ENCODE measurements at places on chromosomes 1 and 21.
A peak's percentile ranks its signal among the peaks of the same experiment; 100 is the strongest.

DNA sequence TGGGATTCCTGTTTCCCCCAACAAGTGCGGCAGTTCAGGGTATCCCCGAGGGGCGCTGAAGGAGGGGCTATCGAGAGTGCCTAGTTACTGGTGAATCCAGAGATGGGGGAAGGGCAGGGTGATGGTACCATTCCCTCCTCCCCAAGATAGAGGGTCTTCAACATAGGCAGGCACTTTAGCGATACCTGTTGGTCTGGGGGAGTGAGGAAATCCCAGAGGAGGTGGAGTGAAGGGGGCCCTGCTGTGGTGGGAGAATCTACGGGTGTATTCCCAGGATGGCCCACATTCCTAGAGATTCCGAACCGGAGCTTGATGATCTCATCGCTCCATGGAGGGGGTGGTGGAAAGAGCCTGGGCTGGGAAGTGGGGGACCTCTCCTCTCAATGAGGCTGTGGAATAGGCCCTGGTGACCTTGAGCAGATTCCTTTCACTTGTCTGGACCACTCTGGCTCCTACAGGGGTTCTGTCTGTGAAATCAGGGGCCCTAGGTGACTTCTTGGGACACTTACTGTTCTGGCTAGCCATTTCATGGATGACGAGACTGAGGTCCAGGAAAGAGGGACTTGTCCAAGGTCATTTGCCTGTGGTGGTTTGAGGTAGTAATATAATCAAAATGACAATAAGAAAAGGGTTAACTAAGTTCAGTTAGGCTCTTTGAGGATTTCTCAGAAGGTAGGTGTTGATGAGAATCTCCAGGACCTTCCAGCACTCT lies 52.7 kb upstream of the SYNC start:
- DNase-seq: no peak

DNA sequence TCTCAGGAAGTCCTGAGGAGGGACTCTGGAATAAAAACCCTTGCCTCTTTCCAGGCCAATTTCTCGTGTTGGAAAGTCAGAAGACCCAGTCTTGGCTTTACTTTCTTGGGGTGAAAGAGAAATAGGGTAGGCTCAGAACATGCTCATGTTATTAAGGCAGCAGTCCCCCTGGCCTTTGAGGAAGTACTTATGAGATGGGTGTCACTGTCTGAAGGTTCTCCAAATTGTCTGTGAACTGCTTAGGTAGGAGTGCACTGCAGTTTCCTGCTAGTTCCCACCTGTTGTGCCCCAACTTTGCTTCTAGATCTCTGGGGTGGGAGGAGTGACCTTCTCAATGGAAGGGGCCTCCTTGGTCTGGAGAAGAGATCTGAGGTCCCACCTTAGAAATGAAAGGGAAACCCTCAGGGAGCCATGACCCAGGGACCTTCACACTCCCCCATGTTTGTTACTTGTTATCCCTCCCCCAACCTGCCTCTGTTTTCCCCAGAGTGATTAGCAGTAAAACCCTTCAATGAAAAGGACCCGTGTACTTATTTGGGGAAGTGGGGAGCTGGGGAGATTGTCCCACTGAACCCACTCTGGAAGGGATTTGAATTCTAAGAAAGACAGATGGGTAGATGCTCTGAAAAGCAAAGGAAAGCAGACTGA lies 5.7 kb downstream of the ZNF691 start:
- DNase-seq: no peak

DNA sequence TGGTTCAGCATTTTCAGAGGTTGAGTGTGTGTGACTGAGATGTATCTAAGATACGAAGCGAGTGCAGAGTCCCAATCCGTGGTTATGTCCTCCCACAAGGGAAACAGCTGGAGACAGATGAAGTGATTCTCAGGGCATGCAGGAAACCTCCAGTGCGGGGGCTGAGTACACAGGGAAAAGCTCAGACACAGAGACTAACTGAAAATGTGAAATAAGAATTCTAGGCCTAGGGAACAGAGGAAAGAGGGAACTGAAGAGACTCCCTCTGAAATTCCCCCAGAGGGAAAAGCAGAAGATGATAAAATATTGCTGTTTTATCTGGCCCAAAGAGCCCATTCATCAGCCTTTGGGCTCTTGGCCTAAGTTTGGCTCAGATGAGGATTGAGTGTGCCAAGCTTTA lies 116.8 kb downstream of the LRRC53 start:
- DNase-seq: no peak

DNA sequence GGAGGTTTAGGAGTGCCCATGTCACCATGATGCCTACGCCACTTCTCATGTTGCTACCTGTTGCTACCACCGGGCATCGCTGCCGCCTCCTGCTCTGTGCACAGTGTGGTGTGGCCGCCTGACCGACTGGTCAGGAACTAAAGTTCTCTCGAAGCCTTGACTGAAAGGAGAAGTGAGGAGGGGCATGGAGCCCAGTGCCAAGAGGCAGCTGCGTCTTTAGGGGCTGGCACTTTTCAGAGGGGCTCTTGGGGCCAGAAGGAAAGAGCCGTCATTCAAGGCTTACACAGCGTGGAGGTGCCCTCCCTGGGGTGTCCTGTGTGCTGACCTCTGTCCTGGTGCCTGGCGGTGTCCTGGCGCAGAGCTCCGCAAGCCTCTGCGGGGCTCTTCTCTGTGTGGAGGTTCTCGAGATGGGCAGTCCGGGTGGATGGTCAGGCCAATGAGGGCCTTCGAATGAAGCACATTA lies 57.2 kb downstream of the ADARB1 start:
- DNase-seq: no peak

GRCh38 chr1:87575528-87575927 lies 246.8 kb downstream of the LMO4 start:
- no peak for DNase-seq

DNA sequence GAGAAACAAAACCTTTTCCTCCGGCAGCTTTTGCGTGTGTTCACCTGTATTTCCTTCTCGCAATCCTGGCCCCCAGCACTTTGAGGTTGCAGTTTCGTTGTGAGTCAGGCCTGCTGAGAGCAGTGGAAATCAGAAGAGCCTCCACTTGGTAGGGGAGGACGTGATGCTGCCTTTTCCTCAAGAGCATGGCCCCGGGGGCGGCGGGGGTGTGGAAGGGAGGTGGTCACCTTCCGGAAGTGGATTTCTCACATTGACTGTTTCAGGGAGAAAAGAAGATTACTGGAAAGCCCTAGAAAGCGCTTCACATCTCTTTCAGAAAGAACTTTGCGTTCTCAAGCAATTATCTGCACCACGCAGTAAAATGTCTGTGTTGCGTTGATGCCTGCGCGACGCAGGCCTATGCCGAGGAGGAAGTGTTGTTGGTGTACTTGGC lies 12.2 kb upstream of the IL10 start:
- DNase-seq: peak; percentile 93

GRCh38 chr1:8963963-8964362 lies 18.3 kb downstream of the CA6 start:
- no peak for DNase-seq

DNA sequence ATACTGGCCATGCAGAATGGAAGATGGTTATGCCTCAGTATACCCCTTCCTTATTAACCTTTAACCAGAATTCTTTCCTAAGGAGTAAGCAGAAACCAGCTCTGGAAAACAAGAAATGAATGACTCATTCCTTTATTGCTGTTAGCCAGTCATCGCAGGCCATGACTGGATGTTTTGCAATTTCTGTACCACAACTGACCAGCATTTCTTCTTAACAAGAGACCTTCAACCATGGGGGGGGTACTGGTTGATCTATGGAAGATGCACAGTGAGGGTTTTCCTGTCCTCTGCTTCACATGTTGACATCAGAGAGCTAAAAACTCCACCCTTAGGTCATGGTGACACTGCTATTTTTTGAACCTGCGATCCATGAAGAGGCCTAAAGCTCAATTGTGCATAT lies 28.0 kb upstream of the RNF2 start:
- no peak for DNase-seq

GRCh38 chr1:226186124-226187018 lies at the start of gene ACBD3:
ACBD3 (minus strand) TSS chr1:226186741; CDS start chr1:226186675, 66 bp downstream.
- DNase-seq: peak; percentile 76

DNA sequence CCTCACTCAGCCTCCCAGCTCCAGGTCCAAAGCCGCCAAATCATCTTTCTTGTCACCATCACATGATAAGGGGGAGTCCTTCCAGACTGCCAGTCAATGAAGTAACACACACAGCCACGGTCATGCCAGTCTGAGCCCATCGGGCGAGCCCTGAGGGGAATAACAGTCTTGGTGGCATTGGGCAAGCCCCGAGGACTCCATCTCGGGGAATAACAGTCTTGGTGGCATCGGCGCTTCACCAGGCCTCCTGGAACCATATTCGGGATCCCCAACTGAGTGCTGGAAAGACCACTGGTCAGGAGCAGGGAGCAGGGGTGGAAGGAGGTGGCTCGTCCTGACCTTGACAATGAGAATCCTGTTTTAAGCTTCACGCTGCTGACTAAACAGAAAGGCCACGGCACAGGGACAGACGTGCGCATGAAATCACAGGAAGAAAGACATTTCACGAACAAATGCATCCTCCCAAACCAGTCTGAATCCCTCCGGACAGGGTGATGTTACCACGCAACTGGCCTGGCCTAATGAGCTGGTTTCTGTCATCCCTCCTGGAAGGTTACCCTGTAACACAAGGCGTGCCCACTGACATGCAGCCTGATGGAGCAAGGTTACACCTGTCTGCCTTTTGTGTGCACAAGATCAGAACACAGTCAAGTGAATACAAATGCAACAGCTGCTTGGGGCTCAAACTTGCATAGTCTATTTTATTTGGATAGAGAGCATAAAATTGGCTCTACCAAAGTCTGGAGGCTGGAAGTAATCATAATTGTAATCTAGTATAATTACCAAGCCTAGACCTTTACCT lies 517.4 kb downstream of the KIF26B start:
- no peak for DNase-seq

DNA sequence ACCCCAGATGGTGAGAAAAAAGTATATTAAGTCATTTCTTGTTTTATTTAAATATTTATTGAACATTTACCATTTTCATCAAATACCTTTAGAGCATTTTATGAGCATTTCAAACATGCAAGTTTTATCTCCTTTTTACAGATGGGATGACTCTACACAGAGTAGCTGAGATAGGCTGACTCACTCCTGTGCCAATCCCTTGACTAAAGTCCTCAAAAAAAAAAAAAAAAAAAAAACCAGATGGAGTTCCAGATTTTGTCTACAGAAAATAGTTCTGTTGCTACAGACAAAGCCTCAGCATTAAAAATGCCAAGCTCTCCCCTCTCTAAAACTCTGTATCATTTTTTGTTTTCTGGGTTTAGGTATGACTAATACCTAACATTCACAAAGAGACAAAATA lies 303.0 kb upstream of the PLD5 start:
- DNase-seq: no peak

DNA sequence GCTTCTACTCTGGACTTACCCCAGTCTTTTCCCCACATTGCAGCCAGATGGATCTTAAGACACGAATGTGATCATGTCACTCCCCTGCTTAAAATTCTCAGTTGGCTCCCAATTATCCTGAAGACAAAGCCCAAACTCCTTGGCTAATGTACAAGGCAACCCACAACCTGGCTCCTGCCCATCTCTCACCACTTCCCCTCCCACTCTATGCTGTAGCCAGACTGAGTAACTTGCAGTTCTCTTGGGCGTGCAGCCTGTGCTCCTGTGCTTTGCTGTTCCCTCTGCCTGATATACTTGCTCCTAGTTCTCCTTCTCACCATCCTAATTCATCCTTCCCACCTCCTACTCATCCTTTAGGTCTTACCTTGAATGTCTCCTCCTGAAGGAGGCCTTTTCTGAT lies 56.2 kb downstream of the LGR6 start:
- no peak for DNase-seq

- no peak for DNase-seq
These were observed 104.5 kb downstream of the NGF start for GRCh38 chr1:115233598-115233997.

- DNase-seq: no peak
These were observed at the start of gene ADAMTSL4 for GRCh38 chr1:150548632-150549495. ADAMTSL4 (plus strand) TSS chr1:150549408; CDS start chr1:150552289, 2,881 bp downstream.

- DNase-seq: no peak
These were observed 27.9 kb downstream of the SEC16B start for GRCh38 chr1:177941976-177942375.

- no peak for DNase-seq
These were observed 3.0 kb downstream of the TMPRSS3 start for GRCh38 chr21:42392731-42393442.

DNA sequence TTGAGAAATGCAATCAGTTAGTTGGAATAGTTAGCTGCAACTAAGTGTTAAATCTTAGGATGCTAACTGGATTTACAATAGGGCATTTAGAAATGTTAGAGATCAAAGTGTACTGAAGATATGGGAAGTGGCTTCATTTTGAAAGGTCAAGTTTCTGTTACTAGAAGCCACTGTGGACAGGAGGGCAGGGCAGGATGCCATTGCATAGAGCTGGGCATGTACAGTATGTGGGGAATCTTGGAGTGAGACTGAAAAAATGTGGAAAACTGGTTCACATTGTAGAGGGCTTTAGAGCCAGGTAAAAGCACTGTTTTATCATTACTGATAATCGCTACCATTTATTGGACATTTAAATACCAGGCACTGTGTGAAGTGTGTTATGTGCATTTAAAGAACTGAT lies 31.0 kb downstream of the ARID1A start:
- no peak for DNase-seq

DNA sequence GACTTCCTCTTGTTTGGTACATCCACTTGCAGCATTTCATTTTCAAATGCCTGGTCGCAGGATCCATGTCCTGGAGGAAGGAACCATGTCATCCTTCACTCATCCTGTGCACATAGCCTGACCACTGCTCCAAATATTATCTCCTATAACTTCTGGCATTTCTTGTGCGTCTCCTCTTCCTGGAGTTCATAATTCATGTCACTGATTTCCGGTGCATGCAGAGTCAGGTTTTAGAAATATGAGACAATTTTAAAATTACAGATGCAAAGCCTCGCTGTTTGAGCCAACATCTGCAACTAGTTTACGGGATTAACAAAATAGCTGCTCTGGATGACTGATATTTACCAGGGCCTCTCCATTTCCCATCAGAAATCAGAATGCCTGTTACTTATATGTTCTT lies 268.1 kb downstream of the DNM3 start:
- DNase-seq: no peak

DNA sequence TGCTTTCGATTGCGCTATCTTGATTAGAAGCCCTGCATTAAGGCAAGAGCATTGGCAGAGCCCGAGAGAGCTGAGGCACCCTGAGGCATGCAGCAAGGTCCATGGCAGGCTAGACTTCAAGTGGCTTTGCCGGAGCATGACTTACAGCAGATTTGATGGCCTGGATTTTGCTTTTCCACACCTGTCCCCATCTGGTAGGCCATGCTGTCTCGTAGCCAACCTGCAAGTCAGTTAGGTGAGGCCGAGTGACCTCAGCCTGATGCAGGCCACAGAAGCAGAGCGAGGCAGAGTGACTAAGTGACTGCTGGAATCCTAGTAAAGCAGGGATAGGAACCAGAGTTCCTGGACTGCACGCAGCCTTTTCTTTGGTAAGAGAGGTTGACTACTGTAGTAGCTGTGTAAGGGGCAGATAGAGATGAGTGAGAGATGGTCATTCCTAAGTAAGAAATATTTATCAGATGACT lies 148.9 kb downstream of the PBX1 start:
- no peak for DNase-seq

GRCh38 chr1:48761986-48762385 lies 14.7 kb downstream of the BEND5 start:
- DNase-seq: no peak

- no peak for DNase-seq
These were observed 2.2 kb upstream of the PTPN7 start for GRCh38 chr1:202162418-202163280.

- no peak for DNase-seq
These were observed 318.3 kb downstream of the RRAGC start for GRCh38 chr1:38541223-38541622.
